ENCODE measurements at places on chromosomes 4 and X.

GRCh38 chr4:108762559-108763225 lies at the start of gene ETNPPL:
ETNPPL (minus strand) TSS chr4:108763053; CDS start chr4:108762898, 155 bp downstream.
- DNase-seq = no peak

DNA sequence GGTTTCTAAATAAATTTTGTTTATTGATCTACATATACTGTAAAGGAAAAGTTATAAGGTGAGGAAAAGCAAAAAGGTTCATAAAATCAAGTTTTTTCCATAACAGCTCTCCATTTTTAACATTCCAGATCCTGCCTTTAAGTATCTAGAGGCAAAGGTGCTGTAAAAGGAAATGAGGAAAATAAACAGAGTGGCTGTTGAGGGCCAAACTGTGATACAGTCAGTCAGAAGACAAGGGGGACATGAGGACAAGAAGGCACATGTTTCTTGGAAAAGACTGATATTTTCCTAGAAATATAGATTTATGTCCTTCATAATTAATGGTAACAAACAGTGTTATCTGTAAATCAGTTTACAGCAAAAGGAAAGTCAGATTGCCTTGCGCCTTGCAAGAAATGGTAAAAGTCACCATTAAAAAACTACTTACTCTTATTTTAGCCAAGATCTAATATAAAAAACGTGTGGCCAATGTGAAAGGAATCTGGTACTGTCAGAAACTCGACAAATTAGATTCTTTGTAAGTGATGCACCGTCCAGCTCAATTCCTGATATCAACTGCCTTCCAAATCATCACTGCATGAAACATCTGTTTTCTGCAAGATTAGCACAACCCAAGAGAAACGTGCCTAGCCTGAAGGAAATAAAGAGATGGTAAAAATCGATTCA lies 34.0 kb upstream of the VEGFD start:
- no peak for DNase-seq

GRCh38 chrX:124827258-124827845 lies 481.0 kb downstream of the SH2D1A start:
- DNase-seq = no peak

- no peak for DNase-seq
Measured at GRCh38 chr4:1294891-1295290, 5.2 kb downstream of the MAEA start.

DNA sequence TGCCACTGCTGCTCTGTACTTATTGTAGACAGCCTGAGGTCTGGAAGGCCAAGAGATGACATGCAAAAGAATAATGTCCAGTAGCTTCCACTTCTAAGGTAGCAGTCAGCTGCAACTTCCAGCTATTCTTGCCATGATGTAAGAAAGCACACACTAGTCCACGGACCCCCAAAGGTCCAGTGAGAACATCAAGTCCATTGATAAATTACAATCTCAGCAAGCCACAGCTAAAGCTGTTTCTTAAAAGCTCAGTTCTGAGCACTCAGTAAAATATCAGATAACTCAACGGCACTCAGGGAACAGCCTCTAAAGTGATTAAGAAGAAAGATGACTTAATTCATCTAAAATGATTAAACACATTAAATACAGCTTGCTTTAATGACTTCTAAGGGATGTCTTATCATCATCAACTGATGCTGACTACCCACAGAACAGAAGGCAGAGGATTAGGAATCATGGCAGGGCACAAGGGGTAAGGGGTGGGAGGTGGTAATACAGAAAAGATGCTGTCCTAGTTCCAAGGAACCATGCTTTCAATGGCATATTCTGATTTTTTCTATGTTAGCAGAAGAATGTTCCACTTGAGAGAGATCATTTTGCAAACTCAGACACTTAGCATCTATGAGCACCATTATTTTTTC lies 99.1 kb upstream of the CBR4 start:
- DNase-seq = no peak

- DNase-seq = no peak
Measured at GRCh38 chrX:46477435-46477834, 67.8 kb downstream of the ZNF674 start.

- DNase-seq = no peak
Measured at GRCh38 chr4:168632301-168632725, 135.5 kb downstream of the PALLD start.

GRCh38 chr4:146159384-146160058 lies 16.0 kb upstream of the LSM6 start:
- no peak for DNase-seq

- DNase-seq = no peak
Measured at GRCh38 chr4:183959319-183960045, 54.4 kb downstream of the STOX2 start.

- no peak for DNase-seq
Measured at GRCh38 chr4:17317526-17317925, 194.4 kb downstream of the QDPR start.

GRCh38 chr4:87574996-87575395 lies 33.3 kb upstream of the DSPP start:
- no peak for DNase-seq

DNA sequence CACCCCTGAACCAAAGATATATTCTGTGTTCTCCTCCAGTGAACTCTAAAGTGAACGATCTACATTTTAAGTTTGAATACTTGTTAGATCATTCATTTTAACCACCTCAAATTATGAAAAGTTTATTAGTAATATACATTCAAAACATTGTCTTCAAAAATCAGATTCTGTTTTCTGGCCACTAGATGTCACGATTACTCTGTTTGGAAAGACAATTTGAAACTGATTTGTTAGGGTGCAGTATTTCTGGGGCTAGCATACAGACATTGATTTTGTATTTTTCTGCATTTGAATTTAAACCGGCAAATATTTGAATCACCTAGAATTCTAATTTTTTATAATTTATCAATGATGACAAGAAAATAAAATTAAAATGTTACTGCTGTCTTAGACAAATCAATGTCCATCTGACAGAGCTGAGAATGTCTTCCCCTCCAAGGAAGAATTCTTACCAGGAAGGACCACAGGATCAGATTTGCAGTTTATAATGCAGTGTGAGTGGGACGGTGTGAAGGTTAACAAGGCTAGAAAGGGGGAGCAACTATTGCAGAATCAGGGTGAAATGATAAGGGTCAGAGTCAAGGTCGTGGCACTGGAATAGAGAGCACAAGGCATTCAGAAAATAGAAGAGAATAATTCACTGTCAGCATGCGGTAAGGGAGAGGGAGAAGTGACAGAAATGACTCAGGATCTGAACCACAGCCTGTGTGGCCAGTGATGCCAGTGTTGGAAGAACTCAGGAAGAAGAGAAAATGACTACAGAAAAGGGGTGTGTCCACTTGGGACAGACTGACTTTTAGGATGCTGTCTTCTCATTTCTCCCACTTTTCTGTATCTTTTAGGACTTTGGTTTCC lies 91.6 kb downstream of the ANXA10 start:
- no peak for DNase-seq

DNA sequence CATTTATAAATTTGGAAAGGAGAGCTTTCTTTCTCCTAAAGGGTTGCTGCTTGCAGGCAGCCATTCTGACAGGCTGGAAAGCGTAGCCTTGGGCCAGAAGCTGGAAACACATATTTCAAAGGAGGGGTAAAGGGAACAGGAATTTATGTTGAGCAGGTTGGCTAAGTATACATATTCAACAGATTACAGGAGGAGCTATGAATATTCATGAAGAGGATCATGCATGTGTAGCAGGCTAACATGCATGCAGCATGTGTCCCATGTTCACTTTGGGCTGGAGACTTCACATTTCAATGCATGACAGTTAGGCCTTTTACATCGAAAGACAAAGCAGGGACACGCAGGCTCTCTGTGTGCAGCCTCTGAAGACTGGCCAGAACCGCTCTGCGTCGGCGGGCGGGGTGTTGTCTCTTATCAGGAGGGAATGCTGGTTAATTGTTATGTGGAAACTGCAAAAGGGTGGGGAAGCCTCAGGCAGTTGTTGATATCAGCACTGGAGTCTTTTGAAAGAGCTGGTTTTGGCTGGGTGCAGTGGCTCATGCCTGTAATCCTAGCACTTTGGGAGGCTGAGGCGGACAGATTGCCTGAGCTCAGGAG lies 31.5 kb downstream of the CASP3 start:
- DNase-seq = no peak

GRCh38 chr4:1241466-1241935 lies 7.4 kb downstream of the CTBP1 start:
- DNase-seq = no peak

DNA sequence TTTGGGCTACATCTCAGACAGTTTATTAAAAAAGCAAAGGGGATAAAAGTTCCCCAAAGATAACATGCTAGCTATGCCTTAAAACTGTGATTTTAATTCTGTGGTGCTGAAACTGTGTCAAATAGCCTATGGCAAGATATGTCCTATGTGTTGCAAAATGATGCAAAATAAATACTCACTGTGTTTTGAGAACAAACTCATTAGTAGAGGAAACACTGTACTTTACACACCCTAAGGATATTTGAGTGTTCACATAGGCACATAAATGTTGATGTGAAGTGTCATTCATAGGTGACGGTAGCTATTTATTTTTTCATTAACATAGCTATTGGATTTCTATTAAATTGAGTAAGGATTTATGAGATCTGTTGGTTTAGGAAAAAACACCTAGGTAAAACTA lies 351.9 kb downstream of the FAT4 start:
- no peak for DNase-seq

- DNase-seq = no peak
Measured at GRCh38 chrX:110734271-110734670, 61.3 kb downstream of the CHRDL1 start.

- no peak for DNase-seq
Measured at GRCh38 chr4:157667836-157668235, 447.3 kb downstream of the GRIA2 start.

DNA sequence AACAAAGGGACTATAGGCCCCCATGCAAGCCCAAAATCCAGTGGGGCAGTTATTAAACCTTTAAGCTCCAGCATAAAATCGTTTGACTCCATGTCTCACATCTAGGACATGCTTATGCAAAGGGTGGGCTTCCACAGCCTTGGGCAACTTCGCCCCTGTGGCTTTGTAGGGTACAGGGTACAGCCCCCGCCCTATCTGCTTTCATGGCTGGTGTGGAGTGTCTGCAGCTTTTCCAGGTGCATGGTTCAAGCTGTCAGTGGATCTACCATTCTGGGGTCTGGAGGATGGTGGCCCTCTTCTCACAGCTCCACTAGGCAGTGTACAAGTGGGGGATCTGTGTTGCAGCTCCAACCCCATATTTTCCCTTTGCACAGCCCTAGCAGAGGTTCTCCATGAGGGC lies 559.8 kb upstream of the TECRL start:
- DNase-seq = no peak

- no peak for DNase-seq
Measured at GRCh38 chrX:47448165-47448806, 34.7 kb downstream of the ZNF41 start.

- DNase-seq = no peak
Measured at GRCh38 chr4:52098618-52099017, 47.5 kb downstream of the SPATA18 start.

GRCh38 chr4:97457253-97457652 lies 686.0 kb downstream of the STPG2 start:
- no peak for DNase-seq

DNA sequence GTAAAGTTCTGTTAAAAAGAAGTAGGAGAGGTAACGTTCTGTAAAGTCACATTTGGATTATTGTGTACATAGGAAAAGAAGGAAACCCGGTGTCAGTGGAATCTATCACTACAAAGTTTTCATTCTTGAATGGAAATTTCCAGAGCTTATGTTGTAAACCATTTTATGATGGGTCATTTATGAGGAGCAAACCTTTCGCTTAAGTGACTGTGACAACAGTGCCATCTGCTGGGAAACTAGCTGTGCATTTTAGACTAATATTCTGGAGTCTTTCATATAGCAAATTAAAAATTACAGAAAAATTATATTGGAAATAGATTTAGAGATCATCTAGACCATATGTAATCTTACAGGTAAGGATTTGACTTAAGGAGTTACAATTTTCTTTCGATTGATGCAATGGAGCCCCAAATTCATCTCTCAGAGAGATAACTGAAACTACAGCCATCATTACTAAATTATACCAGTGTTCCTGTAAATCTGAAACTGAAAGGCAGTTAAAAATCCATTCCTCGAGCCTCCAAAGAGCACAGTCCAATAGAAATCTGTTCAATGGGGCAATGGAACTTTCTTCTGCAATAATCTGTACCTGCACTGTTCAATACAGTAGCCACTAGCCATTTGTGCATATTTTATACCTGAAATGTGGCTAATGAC lies 26.9 kb downstream of the ASB9 start:
- no peak for DNase-seq

DNA sequence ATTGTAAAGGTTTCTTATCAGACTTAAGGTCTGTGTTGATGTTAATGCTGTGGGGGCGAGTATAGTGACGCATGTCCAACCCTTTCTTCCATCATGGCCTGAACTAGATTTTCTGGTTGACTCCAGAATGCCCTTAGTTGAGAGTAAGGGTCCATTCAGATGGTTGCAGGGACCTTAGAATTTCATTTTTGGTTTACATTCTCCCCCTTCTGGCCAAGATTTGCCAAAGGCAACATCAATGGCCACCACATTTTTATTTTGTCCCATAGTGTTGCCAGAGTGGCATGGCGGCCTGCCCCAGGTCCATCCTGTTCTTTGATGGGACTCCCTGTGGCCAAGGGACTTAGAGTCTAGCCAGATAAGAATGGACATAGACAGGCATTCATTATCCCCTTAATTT lies 368.5 kb downstream of the GPM6A start:
- DNase-seq = no peak

GRCh38 chr4:6012200-6012599 lies 6.0 kb downstream of the C4orf50 start:
- DNase-seq = no peak

- DNase-seq = peak; percentile 47
Measured at GRCh38 chr4:38759113-38759789, 23.5 kb downstream of the TLR10 start.

DNA sequence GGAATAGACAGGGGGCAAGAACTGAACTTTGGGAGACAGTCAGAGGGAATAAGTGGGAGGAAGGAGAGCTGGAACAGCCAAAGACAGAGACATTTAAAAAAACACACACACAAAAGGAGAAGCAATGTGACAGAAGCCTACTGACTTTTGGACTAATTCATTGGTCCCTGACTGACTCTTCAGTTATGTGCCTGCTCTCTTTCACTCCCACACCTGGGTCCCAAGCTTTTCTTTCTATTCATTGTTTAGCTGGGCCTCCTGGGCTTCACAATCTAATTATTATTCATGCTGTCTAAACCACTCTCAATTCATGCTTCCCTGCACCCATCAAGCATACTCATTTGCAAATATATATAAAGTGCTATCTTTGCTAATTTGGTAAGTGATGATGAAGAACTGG lies 139.2 kb upstream of the IRS4 start:
- DNase-seq = no peak

- DNase-seq = no peak
Measured at GRCh38 chr4:169956091-169956843, 69.9 kb downstream of the MFAP3L start.

DNA sequence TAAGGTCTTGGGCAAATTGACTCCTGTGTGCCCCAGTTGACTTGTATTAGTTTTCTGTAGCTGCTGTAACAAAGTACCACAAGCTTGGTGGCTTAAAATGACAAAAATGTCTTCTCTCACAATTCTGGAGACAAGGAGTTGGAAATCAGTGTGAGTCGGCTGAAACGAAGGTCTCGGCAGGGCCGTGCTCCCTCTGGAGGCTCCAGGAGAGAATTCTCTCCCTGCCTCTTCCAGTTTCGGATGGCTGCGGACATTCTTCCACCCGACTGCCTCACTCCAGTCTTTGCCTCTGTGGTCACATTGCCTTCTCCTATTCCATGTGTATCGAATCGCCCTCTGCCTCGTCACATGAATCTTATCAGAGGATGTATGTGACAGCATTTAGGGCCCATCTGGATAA lies 66.0 kb upstream of the PHOX2B start:
- DNase-seq = no peak

- no peak for DNase-seq
Measured at GRCh38 chr4:139333046-139333445, 30.8 kb upstream of the NDUFC1 start.

GRCh38 chr4:137659431-137659830 lies 127.1 kb upstream of the PCDH18 start:
- DNase-seq = no peak

All from stimulated activated CD4-positive, alpha-beta T cell treated with anti-CD3 and anti-CD28 coated beads, Interleukin-1b, Interleukin-23, amount 100 ng/mL, for 1 hour (primary cell).